ENCODE measurements at places on chromosomes 11 and 22. TPM values are rescaled to one million over a fixed set of nuclear protein-coding genes. Genes with fewer than 3 reads are reported as not detected.

GRCh38 chr11:1931341-1932104 is 12.0 kb downstream of the TNNT3 start:
- H3K4me3 ChIP-seq: no peak overlapping the region
- H3K36me3 ChIP-seq: no peaks in the 10 kb centered on the region
- no peaks in the 10 kb centered on the region for H3K4me1 ChIP-seq
- H3K27ac ChIP-seq: peak overlapping the region; percentile 9
- H3K27me3 ChIP-seq: no peaks in the 10 kb centered on the region

DNA sequence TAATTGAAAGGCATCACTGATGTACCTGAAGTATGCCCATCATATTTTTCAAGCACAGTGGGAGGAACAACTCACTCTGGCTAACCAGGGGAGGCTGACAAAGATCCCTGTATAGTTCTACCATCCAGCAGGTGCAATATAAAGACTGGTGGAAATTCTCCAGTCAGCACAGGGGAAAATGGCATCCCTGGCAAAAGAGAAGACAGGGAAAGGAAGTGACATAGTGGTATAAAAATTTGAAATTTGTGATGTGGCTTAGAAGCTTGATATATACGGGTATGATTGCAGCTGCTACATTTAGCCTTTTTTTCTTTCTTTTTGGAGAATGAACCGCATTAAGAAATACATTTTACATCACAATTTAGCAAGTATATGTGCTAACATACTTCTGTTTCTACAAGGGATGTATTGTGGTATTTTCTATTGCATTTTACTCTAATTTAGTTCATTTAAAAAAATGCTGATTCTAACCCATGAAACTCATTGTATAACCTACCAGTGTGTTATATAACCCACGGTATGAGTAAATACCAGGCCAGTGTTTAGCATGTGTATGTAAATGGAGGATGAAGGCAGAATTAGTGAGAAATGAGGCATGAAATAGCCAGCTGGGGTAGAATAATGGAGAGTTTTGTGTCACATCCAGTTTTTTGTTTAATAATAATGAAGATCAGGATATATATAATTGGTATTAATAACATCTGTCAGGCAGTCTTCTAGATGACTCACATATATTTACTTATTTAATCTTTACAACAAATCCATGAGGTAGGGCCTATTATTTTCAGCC is 186.1 kb downstream of the ARHGAP42 start:
- H3K36me3 ChIP-seq: no peaks in the 10 kb centered on the region
- H3K4me1 ChIP-seq: peaks cover 5% of the 10 kb centered on the region
- no peaks in the 10 kb centered on the region for H3K27me3 ChIP-seq
- no peak overlapping the region for H3K27ac ChIP-seq

Gene CREB3L1
- 0.88 TPM for total RNA-seq

GRCh38 chr11:65435411-65435931 is 12.9 kb downstream of the NEAT1 start:
- H3K4me3 ChIP-seq: no peak overlapping the region
- no peaks in the 10 kb centered on the region for H3K27me3 ChIP-seq
- H3K36me3 ChIP-seq: peaks cover 30% of the 10 kb centered on the region

Gene KRTAP5-9
- not detected for total RNA-seq

Gene FAM180B
- total RNA-seq: 0.83 TPM

DNA sequence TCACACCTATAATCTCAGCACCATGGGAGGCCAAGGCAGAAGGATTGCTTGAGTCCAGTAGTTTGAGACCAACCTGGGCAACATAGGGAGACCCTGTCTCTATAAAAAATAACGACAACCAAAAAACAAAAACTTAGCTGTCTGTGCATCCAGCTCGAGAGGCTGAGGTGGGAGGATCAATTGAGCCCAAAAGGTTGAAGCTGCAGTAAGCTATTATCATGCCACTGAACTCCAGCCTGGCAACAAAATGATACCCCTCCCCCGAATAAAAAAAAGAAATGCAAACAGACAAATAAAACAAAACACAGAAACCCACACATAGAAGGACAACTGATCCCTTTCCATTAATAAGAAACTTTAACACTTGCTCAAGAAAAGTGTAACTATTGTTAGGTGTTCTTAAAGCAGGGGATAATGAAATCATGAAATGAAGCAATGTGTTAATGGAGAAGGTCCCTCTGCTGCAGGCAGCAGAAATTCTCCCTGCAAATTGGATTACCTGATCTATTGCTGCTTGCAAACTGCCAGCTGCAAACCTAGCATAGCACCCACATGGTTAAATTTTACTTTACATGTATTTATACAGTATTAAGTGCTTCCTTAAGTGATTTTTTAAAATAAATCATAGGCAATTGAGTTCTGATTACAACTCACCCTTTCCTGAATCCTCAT is 226.3 kb downstream of the SBF2 start:
- H3K27me3 ChIP-seq: no peaks in the 10 kb centered on the region
- no peak overlapping the region for H3K4me3 ChIP-seq
- DNase-seq: no peak
- no peaks in the 10 kb centered on the region for H3K4me1 ChIP-seq
- H3K36me3 ChIP-seq: no peaks in the 10 kb centered on the region

DNA sequence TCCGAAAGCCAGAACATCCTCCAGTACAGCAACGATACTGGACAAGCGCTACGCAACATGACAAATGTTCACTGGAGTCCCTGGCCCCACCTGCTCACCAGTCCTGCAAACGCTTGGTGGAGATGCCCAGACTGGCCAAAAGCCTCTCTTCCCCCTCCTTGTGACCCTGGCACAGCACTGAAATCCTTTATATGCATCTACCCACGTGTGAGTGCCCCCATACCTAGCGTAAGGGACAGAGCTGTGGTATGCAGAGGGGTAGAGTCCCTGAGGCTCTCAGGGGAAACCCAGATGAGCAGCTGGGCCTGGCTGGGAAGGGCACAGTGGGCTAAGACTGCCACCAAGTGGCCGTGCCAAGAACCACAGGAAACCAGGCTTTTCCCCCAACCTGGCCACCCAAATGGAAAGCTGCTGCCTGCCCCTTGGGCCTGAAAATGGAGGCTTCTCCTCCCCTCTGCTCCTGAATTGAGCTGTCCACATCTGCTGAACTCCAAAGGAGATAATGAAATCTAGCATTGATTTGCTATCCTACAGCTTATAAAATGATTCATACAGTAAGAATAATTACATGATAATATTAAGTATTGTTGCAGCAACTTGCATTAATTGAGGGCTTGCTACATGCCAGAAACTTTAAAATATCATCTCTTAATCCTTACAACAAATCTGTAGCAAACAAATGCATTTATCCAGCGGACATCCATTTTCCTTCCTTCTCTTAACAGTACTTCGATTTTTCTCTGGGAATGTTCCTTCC is 24.8 kb upstream of the TTC12 start:
- no peaks in the 10 kb centered on the region for H3K36me3 ChIP-seq
- H3K4me1 ChIP-seq: no peaks in the 10 kb centered on the region
- H3K27ac ChIP-seq: no peak overlapping the region
- no peak overlapping the region for H3K4me3 ChIP-seq

DNA sequence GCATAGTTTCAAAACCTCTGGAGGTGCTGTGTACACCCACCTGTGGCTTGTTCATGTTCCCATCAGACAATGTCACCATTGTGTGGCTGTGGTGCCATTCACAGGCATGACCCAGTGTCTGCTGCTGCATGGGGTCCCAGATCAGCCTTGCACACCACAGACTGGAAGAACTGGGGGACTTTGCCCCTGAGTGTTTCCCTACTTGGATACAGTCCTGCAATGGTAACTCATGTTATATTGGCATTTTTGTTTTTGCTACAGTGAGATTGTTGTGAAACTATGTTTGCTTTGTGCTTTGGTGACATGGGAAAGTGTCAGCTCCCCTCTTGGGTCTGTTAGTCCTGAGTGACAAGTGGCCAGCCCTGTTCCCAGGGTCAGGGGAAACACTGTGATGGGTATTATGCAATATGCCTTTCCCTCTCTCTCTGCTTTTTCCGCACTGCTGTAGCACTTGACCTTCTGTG is 108.8 kb downstream of the NAV2 start:
- no peaks in the 10 kb centered on the region for H3K36me3 ChIP-seq
- no peak overlapping the region for H3K4me3 ChIP-seq
- H3K27me3 ChIP-seq: no peaks in the 10 kb centered on the region
- peaks cover 41% of the 10 kb centered on the region for H3K4me1 ChIP-seq

Gene PACSIN3
- 43.6 TPM for total RNA-seq

Gene MS4A4E
- not detected for total RNA-seq

Gene TMEM41B
- 86.7 TPM for total RNA-seq

DNA sequence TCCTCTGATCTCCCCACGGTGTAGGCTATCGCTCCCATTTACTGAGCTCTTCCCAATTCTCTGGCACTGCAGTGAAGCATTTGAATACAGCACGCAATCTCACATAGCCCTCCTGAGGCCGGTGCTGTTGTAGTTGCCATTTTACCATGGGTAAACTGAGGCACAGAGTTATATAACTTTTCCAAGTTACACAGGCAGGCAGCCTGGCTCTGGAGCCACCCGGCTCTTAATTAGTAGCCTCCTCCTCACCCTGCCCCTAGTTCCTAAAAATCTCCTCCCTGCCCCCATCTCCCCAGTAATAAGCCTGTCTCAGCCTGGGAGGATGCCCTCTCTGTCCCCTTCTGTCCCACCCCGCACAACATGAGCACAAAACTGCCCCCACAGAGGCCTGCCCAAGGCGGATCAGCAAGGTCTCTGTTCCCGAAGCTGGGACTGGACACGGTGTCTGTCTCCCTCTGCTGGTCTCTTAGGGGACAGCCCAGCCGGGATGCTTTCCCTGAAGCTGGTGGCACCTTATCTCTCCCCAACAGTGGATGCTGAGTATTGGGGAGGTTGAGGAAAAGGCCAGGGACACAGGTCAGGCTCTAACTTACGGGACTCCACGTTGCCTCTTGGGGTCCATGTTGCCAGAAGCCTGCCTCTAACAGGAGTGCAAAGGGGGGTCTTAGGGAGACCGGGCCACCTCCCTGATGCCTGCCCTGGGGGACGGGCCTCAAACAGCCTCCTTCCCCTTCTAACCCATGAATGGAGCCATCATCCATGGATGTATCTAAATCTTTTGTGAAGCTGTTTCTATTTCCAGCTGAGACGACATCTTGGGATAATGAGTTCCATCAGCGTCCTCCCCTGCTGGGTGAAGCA is 9.1 kb upstream of the CLCF1 start:
- no peak overlapping the region for H3K4me3 ChIP-seq
- H3K27ac ChIP-seq: no peak overlapping the region
- H3K4me1 ChIP-seq: peaks cover 51% of the 10 kb centered on the region
- H3K36me3 ChIP-seq: no peaks in the 10 kb centered on the region
- peak; percentile 83 for DNase-seq

Gene A4GALT
- total RNA-seq: 23.9 TPM

DNA sequence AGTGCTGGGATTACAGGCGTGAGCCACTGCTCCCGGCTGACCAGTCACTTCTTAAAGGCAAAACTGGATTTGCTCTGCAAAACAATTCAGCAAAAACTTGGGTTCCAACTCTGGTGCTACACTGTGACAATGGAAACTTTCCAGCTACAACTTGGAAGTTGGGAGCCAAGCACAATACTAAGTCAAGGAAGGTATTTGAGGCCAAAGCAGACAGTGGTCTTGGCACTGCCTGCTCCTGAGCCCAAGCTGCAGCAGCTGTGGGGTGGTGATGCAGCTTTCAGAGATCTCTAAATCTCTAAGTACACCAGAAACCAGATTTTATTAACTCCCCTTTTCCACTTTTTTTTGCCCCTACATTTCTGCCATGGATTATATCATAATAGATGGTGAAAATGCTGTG is 17.5 kb downstream of the ADM start:
- peaks cover 14% of the 10 kb centered on the region for H3K4me1 ChIP-seq
- DNase-seq: no peak
- H3K4me3 ChIP-seq: no peak overlapping the region
- H3K27me3 ChIP-seq: no peaks in the 10 kb centered on the region
- no peaks in the 10 kb centered on the region for H3K36me3 ChIP-seq

Gene NXPE4
- not detected for total RNA-seq

GRCh38 chr11:110524238-110524637 is 94.5 kb downstream of the FDX1 start:
- no peaks in the 10 kb centered on the region for H3K36me3 ChIP-seq
- no peak overlapping the region for H3K4me3 ChIP-seq
- no peaks in the 10 kb centered on the region for H3K27me3 ChIP-seq
- H3K27ac ChIP-seq: no peak overlapping the region

DNA sequence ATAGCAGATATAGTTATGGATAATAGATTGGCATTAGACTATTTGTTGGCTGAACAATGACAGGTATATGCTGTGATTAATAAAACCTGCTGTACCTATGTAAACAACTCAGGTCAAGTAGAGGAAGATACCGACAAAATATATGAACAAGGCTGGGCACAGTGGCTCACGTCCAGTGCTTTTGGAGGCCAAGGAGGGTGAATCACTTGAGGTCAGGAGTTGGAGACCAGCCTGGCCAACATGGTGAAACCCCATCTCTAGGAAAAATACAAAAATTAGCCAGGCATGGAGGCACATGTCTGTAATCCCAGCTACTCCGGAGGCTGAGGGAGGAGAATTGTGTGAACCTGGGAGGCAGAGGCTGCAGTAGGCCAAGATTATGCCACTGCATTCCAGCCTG is 14.0 kb upstream of the CHKA start:
- no peaks in the 10 kb centered on the region for H3K36me3 ChIP-seq
- H3K27ac ChIP-seq: no peak overlapping the region
- H3K4me3 ChIP-seq: no peak overlapping the region
- no peak for DNase-seq

- H3K27ac ChIP-seq: no peak overlapping the region
- no peaks in the 10 kb centered on the region for H3K4me1 ChIP-seq
- H3K27me3 ChIP-seq: no peaks in the 10 kb centered on the region
Measured at GRCh38 chr11:113618360-113618759, 87.7 kb downstream of the TMPRSS5 start.

GRCh38 chr11:121270001-121270678 is 22.4 kb upstream of the SC5D start:
- H3K27me3 ChIP-seq: no peaks in the 10 kb centered on the region
- H3K27ac ChIP-seq: no peak overlapping the region
- H3K4me1 ChIP-seq: no peaks in the 10 kb centered on the region
- DNase-seq: no peak
- no peak overlapping the region for H3K4me3 ChIP-seq
- H3K36me3 ChIP-seq: no peaks in the 10 kb centered on the region

Gene ANAPC15
- 39.1 TPM for total RNA-seq

DNA sequence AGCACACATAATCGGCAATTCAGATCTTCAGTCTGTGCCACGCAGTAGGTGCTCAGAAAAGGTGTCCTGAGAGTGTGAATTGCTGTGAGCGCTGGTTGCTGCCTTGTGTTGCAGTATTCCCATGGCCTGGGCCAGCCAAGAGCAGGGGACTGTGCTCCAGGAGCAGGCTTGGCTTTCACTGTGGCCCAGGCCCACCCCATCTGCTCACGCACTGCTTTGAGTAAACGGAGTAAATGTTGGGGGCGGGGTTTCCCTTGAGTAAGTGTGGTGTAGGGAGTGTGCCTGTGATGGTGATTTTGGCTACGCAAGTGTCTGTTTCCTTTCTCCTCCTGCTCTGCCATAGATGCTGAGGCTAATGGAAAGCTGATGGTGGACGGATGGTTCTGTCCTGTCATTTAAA is 2.3 kb downstream of the CTTN start:
- H3K4me1 ChIP-seq: peaks cover 26% of the 10 kb centered on the region
- DNase-seq: no peak

GRCh38 chr11:119691701-119692539 is 37.1 kb downstream of the NECTIN1 start:
- no peaks in the 10 kb centered on the region for H3K36me3 ChIP-seq
- DNase-seq: no peak
- no peak overlapping the region for H3K4me3 ChIP-seq
- H3K4me1 ChIP-seq: no peaks in the 10 kb centered on the region
- no peak overlapping the region for H3K27ac ChIP-seq

Gene JRKL
- 11.1 TPM for total RNA-seq

Gene PELI3
- 14.6 TPM for total RNA-seq

Gene MFRP
- total RNA-seq: not detected

GRCh38 chr11:111450480-111451320 is 61.5 kb downstream of the BTG4 start:
- H3K4me1 ChIP-seq: no peaks in the 10 kb centered on the region
- H3K27me3 ChIP-seq: no peaks in the 10 kb centered on the region
- H3K27ac ChIP-seq: no peak overlapping the region
- no peaks in the 10 kb centered on the region for H3K36me3 ChIP-seq
- no peak overlapping the region for H3K4me3 ChIP-seq

Gene OR51B2
- not detected for total RNA-seq

Measured in thyroid gland (tissue), 4 donors.